NCI-H446 (cell line): ENCODE measurements at places on chromosomes 7 and 10.

DNA sequence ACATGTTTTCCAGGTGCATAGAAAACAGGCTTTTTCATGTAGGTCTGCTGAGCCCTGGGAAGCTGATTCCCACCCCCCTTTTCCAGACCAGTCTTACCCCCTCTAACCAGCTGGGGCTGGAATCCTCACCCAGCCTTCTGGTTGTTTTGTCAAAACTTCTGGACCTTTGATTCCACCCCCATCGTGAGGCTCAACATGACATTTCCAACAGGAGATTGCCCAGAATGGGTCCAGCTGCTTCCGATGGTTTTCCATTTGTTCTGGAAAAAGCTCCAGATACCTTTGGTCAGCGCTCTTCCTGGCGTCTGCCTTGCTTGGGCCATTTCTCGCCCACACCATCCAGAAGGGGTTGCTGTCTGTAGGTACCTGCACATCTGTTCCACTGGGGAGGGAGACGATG, 41.5 kb downstream of the MINDY4 start:
- DNase-seq = no peak

GRCh38 chr10:44703241-44704155, 207.6 kb upstream of the TMEM72 start:
- no peak for DNase-seq

DNA sequence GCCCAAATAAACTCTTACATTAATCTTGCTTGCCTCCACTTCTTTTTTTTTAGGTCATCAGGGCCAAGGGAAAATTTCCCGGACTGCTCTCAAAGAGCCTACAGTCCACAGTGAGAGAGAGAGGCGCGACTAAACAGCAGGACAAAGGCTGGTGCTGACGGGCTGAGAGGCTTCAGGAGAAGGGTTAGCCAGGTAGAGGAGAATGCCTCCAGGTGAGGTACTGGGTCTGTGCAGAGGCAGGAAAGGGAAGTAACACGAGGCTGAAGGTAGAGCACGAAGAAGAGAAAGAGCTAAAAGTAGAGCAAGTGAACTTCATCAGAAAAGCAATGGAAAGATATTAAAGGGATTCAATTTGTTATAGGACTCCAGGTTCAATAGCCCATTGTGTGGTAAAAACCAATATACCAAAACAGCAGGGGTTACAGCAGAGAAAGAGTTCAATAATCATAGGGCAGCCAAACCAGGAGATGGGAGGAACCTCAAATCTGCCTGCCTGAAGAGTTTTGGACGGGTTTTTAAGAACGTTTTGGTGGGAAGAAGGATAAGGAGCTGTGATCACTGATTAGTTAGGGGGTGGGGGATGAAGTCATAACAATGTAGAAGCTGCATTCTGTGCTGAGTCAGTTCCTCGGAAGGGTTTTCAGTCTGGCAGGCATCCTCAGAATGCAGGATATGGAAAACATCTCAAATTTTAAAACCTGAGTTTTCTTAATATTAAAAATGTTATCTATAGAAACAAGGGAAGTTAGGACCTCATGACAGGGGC, 171.5 kb downstream of the AKR1D1 start:
- no peak for DNase-seq

- peak; percentile 15 for DNase-seq
These were observed 140.7 kb upstream of the CALCR start for GRCh38 chr7:93715234-93715633.

DNA sequence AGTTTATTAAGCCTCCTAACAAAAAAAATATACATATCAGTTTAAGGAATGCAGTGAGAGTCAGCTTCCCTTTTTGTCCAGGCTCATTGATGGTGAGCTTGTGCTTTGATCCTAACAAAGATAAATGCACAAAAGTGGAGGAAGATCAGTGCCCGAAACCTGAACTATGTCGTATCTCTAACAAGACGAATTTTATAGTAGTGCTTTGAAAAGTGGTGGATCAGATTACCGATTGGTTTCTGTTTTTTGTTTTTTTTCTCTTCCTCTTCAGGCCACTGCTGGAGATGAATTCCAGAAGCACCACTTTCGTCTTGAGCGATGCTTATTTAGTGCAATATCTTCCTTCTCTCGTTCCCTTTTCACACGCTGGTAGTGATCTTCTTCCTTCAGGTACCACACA, 72.8 kb downstream of the RHOBTB1 start:
- DNase-seq = no peak

GRCh38 chr10:49688920-49689319, 9.5 kb downstream of the C10orf53 start:
- no peak for DNase-seq

DNA sequence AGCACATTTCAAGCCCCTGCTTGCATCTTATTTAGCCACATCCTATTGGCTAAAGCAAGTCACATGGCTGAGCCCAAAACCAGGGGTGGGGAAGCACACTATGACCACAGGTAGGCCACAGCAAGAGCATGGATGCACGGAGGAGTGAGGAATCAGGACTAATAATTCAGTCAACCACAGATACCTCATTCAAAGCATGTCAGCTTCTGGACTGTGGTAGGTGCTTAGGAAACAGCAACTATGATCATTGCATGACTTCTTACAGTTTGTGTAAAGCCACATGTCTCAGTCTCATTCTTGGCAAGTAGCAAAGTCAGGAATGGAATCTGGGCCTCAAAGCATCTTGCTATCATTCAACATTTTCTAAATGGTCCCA, 79.0 kb upstream of the EMX2 start:
- DNase-seq = no peak

DNA sequence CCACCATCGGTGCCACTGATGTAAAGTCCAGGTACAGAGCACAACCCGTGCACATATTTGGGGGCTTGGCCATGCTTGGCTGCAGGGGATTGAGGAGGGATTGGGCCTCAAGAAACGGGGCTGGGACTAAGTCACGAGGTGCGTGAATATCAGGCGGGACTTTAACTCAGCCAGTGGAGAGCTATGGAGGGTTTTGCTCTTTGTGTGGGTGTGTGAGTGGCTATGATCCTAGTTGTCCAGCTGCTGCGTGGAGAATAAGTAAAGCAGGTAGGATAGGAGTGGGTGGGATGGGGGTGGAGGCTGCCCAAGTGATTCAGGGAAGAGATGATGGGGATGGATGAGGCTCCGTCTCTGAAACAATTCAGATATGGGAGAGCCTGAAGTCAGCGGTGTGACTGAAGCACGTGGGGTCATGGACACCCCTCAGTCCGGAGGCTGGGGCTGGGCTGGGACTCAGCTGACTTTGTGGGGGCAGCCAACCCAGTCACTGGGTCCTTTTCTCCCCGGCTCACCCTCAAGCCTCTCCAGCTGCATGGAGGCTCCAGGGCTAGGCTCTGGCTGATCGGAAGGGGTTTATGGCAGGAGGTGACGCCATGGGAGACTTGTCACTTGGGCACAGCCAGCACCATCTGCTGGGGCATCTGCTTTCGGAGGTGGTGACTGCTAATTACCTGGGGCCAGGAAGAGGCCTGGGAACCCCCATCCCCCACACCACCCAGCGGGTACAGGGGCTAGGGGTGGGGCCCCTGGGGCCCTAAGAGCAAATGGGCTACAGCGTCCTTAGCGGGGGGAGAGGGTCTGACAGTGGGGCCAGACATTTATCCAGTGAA, 1.7 kb upstream of the LFNG start:
- DNase-seq = no peak

DNA sequence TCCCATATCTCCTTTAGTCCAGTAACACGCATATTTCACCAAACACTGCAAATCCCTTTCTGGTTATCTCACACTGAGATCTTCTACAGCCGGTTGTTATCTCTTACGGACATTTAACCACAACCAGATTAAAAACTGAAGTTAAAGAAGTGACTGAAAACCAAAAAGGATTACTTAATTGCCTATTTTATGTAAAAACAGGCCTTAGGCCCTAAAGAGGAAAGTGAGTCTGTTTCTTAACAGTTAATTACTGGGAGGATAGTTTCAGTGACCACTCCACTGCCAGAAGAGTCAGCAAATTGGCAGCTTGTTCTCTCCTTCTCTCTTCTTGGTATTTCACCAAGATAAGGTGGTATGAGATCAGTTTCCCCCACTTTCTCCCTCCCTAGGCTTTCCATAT, 161.9 kb upstream of the MEOX2 start:
- no peak for DNase-seq

DNA sequence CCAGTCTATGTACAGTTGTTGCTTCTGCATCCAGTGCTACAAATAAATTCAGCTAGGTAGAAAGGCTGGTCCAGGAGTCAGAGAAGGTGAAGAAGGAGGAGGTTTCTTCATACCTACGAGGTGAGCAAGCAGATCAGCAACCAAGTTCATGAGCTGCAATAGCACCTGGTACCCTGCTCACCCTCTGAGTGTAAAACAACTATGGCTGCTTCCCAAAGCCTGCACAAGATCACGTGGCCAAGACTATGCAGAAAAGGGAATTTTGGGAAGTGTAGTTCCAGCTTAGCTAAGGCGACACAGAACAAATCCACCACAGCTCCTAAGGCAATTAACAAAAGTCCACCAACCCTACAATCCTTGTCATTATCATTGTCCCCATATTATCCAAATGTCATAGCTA, 95.9 kb upstream of the AUTS2 start:
- no peak for DNase-seq

GRCh38 chr7:97024209-97025129, at the start of gene DLX5:
TSS of gene DLX5 (minus strand) at chr7:97024831. CDS start at chr7:97024623, 208 bp downstream.
- DNase-seq = no peak

- DNase-seq = no peak
These were observed 26.2 kb upstream of the HDAC9 start for GRCh38 chr7:18469316-18469715.

GRCh38 chr7:80681272-80681885, 42.9 kb downstream of the CD36 start:
- peak; percentile 8 for DNase-seq

GRCh38 chr10:12597788-12598765, 248.7 kb downstream of the CAMK1D start:
- no peak for DNase-seq

- no peak for DNase-seq
These were observed 4.4 kb downstream of the SH2D4B start for GRCh38 chr10:80542053-80542452.

DNA sequence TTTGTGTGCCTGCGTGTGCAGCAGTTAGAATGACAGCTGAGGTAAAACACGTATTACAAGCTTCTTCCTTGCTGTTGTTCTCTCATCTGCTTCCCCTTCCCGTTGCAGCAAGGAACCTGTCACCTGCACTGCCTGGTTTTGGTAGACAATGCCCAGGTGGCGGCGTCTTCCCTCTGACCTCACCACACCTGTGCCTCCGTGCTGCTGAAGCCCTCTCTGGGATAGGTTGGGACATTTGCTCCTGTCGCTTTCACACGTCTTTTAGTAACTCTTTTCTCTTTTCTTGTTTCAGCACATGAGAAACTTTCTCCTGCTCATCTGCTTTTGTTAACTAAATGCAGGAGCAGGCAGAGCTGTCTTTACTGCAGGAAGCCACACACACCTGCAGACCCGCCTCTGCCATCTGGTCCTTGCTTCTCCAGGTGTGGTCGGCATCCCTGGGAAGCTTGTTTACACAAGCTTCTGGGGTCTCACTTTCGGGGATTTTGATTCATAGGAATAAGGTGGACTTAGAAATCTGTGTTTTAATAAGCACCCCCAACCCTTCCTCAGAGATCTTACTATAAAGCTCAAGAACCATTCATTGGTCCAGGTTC, 60.7 kb upstream of the EXOC6 start:
- no peak for DNase-seq

GRCh38 chr10:129058664-129059155, 408.3 kb upstream of the MGMT start:
- no peak for DNase-seq

DNA sequence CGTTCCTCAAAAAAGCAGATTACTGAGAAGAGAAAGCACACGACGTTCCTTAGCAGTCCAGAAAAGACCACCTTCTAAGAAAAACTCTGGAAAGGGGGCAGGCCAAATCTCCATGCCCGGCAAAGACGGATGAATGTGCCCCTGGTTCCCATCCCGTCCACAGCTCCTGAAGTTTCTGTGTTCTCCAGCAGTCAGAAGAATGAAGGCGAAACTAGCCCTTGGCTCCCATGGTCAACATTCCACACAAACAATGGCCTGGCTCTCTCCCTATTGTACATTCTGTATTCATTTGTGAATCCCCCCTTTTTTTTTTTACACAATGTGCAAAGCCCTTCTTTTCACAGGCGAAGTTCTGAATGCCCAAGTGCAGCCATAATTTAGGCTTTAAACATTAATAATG, 5.3 kb downstream of the CTBP2 start:
- no peak for DNase-seq

GRCh38 chr10:11504566-11505285, 106.7 kb downstream of the USP6NL start:
- no peak for DNase-seq

GRCh38 chr7:90568213-90568612, 27.9 kb upstream of the CDK14 start:
- no peak for DNase-seq

DNA sequence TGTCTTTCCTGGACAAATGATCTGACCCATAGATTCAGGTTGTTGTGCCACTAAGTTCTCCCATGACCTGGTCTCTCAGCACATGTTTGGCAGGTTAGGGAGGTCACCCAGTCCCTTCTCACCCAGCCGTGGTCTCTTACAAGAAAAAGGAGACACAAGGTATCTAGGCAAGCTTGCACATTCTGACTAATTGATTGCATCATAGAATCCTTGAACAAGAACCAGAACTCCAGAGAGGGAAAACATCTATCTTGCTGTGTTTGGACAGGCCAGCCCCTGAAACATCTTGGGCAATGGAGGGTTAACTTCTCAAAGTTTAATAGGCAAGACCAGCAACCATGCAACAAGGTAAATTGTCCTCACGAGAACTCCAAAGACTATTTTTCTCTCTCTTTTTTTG, 8.5 kb upstream of the HK1 start:
- no peak for DNase-seq

DNA sequence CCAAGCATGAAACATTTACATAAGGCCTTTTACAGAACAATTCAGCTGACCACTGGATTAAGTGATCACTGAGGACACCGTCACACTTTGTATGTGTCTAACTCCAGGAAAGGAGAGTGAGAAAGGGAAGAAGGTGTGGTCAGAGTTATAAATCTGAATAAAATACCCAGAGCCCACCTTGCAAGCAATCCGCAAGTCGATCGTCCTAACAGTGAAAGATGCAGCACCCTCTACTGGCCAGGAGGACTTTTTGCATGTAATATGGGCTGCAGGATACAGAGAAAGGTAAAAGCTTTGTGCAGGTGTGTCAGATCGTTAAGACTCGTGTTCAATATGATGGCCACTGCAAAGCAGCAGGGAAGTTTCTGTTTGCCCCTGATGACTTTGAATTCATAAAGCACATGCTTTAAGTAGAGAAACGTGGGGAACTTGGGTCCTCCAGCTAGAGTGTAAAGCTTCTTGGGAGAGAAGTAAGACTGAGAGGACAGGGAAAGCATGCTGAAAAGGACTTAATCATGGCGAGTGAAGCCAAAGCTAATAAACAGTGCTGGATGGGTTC, 68.5 kb upstream of the BMPER start:
- no peak for DNase-seq

DNA sequence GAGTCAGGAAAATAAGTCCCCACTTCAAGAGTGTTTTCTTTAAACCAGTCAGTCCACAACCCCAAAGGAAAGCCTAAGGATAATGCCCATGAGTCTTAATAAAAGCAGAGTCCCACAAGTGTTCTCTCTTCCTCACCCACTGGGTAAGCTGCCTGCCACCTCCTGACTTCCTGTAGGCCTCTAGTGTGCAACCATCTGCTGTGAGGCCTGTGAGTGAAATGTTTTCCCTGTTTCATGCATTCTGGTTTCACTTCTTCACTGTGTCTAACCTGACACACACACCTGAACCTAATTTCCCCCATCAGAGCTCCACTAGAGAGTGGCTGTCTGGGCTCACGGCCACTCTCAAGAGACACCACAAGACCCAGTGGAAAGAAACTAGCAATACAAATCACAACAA, 38.9 kb upstream of the GDF10 start:
- no peak for DNase-seq

GRCh38 chr10:4511509-4511908, 314.5 kb upstream of the AKR1E2 start:
- DNase-seq = no peak
